NCI-H1105 (cell line): ENCODE measurements at places on chromosomes 6 and 20.

GRCh38 chr6:41713650-41714291, 21.6 kb downstream of the TFEB start:
- no peak for DNase-seq

GRCh38 chr6:106281661-106282060, 43.9 kb downstream of the ATG5 start:
- DNase-seq, result no peak

- DNase-seq, result no peak
Measured at GRCh38 chr20:32153771-32154170, 44.3 kb downstream of the TM9SF4 start.

DNA sequence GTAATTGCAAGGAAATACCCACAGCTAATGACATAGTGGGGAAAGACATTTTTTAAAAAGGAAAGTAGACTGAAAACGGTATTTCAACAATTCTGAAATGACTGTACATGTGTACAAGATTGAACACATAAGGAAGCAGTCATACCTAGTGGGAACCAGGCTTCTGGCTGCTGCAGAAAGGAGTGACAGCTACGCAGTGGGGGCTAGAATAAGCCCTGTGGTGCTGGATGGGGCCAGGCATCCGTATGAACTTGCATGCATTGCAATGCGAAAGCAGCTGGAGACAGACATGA, 54.9 kb upstream of the GPR31 start:
- no peak for DNase-seq

- peak; percentile 36 for DNase-seq
Measured at GRCh38 chr6:164502833-164503232, 806.6 kb downstream of the C6orf118 start.

GRCh38 chr6:100999034-100999597, 118.0 kb upstream of the ASCC3 start:
- DNase-seq, result no peak

DNA sequence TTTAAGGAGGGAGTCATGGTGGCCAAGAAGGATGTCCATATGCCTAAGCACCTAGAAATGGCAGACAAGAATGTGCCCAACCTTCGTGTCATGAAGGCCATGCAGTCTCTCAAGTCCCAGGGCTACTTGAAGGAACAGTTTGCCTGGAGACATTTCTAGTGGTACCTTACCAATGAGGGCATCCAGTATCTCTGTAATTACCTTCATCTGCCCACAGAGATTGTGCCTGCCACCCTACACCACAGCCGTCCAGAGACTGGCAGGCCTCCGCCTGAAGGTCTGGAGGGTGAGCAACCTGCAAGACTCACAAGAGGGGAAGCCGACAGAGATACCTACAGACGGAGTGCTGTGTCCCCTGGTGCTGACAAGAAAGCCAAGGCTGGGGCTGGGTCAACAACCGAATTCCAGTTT, 115.0 kb downstream of the HFE start:
- no peak for DNase-seq

GRCh38 chr6:34149452-34149810, 3.5 kb upstream of the GRM4 start:
- no peak for DNase-seq

GRCh38 chr6:162219266-162219665, 508.3 kb downstream of the PRKN start:
- DNase-seq, result no peak

GRCh38 chr6:1118287-1118647, 193.6 kb upstream of the FOXQ1 start:
- DNase-seq, result no peak

DNA sequence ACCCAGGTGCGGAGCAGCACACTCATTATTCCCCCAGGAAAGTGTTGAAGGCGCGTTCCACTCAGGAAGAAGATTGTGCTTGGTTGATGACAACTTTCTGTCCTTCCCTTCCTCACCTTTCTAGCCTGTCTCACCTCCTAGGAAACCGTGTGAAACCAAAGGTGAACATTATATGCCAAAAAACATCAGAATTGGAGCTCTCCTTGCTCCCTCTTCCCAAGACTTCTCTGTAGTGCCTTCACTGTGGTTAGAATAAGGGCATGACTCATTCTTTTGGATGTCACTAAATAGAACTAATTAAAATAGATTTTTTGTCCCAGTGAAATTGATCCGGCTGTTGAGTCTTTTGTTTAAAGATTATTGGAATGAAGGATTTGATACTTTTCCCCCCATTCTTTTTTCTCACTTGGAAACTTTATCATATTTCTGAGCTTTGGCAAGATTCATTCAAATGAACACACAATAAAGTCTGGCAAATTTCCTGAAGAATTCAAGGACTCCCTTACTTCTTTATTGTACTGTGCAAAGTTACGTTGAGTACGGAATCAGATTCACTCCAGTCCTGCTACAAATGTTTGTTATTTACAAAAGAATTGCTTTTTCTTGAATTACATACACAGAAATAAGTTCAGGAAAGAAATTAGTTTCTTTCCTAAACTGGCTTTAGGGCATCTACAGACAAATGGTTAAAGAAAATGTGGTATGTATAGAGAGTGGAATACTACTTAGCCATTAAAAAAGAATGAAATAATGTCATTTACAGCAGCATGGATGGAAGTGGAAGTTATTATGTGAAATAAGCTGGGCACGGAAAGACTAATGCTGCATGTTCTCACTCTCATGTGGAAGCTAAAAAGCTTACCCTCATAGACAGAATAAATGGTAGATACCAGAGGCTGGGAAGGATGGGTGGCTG, 142.8 kb upstream of the AKAP12 start:
- DNase-seq, result no peak

GRCh38 chr6:33777398-33778388, 11.2 kb downstream of the LEMD2 start:
- no peak for DNase-seq

DNA sequence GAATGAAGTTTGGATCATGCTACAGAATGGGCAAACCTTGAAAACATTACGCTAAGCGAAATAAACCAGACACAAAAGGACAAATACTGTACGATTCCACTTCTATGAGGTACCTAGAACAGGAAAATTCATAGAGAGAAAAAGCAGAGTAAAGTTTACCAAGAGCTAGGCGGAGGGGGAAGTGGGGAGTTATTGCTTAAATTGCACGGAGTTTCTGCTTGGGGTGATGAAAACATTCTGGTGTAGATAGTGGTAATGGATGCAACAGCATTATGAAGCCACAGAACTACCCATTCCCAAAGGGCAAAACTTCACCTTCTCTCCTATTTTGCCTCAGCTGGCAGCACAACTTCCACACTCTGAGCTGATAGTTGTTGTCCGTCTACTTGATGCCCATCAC, 6.4 kb upstream of the PDYN start:
- no peak for DNase-seq

GRCh38 chr6:142605922-142606485, 304.2 kb downstream of the ADGRG6 start:
- DNase-seq, result no peak

- DNase-seq, result no peak
Measured at GRCh38 chr6:18829272-18829870, 442.2 kb downstream of the RNF144B start.

DNA sequence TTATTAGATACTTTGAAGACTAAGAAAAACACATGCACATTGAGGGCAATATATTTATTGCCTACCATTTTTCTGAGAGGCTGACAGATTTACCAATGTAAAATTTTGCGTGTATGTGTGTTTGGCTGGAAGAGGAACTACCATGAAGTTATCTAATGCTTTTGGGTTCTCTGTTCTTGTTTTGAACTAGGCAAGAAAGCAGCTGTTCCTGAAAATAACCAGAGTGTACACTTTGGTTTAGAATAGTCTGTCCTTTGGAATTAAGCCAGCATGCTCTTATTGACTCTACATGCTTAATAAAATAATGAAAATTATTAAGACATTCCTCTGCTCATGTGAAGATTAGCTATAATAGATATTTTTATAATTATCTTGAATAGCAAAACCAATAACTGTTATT, 129.2 kb downstream of the MYB start:
- DNase-seq, result peak; percentile 19

DNA sequence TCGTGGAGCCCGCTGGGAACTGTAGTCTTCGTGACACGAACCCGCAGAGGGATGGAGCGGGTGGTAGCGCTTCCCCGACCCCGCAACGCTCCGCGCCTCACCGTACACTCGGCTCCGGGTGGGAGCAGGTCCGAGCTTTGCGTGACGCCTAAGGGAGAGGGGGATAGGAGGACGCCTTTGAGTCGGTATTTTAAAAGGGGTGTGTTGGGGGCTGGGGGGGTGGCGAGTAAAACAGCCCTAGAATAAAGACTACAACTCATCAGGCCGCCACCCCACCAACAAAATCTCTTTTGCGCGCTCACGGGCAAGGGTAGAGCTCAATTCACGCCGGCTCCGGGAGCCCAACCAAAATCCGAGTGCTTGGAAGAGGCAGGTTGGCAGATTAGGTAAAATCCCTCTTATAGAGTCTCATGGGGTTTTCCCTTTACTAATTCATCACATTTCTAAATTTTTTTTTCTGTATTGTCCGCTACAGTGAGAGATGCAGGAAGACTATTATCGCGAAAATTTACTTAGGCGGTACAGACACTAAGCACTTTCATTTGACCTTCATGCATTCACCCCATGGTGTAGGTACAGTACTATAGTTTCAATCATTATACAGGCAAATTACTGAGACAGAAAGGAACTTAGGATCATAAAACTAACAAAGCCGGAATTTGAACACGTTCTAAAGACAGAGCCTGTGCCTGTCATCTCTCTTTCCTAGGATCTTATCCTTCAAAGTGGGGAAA, 706 bp upstream of the SNX14 start:
- DNase-seq, result no peak
